ENCODE measurements at places on chromosomes 4 and X. TPM values are rescaled to one million over a fixed set of nuclear protein-coding genes. Genes with fewer than 3 reads are reported as not detected.

Gene ARMCX2
- 45.6 TPM for total RNA-seq

Gene GNRHR
- total RNA-seq = not detected

Gene ASIC5
- total RNA-seq = not detected

Gene TDO2
- 0.14 TPM for total RNA-seq

Gene MGAT4D
- not detected for total RNA-seq

Gene SLC9A7
- total RNA-seq = 2.0 TPM

Gene VBP1
- 72.0 TPM for total RNA-seq

Gene CD40LG
- total RNA-seq = not detected

Gene AWAT2
- not detected for total RNA-seq

Gene OTC
- total RNA-seq = 0.38 TPM

Gene OPHN1
- 5.4 TPM for total RNA-seq

Gene AIFM1
- total RNA-seq = 144 TPM

Gene IL13RA2
- total RNA-seq = not detected

Gene TBX22
- not detected for total RNA-seq

Gene TEX13C
- total RNA-seq = not detected

Measured in heart right ventricle (tissue), 16 donors.